Activated CD4-positive, alpha-beta T cell treated with anti-CD3 and anti-CD28 coated beads, Interleukin-2, amount 50 U/mL, for 16 hours (primary cell): ENCODE measurements at places on chromosomes 7 and 10.

- no peak for DNase-seq
Measured at GRCh38 chr10:52437205-52437646, 123.1 kb downstream of the DKK1 start.

DNA sequence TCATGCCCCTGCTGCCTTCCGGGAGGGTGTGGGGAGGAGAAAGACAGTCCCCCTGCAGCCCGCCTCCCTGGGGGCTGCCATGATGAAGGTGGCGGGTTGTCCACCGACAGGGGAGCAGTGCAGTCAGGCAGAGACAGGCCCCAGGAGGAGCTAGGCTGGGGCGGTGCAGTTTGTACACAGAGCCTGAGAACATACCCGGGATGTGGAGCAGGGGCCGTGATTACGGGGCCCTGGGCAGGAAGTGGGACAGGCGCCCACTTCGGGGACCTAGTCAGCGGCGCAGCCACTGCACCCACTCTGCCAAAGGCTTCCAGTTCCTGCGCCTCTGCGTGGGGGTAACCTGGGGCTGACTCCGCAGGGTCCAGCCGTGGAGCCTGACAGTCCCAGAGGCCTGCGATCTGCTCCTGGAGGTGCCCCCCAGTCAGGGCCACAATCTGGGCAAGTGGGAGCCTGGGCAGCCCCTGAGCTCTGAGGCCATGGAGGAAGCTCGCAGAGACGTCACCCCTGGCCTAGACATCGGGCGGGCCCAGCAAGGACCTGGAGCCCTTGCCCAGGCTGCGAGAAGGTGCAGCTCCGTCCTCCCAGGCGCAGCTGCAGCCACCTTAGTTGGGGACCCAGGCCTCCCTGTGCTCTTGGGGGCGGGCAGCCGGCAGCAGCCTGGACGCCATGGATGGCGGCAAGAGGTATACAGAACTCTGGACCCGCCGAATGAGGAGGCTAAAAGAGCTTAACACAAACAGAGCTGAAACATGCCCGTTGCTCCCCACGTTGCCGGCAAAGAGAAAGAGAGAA, 1356.8 kb downstream of the XPNPEP1 start:
- DNase-seq, result no peak

DNA sequence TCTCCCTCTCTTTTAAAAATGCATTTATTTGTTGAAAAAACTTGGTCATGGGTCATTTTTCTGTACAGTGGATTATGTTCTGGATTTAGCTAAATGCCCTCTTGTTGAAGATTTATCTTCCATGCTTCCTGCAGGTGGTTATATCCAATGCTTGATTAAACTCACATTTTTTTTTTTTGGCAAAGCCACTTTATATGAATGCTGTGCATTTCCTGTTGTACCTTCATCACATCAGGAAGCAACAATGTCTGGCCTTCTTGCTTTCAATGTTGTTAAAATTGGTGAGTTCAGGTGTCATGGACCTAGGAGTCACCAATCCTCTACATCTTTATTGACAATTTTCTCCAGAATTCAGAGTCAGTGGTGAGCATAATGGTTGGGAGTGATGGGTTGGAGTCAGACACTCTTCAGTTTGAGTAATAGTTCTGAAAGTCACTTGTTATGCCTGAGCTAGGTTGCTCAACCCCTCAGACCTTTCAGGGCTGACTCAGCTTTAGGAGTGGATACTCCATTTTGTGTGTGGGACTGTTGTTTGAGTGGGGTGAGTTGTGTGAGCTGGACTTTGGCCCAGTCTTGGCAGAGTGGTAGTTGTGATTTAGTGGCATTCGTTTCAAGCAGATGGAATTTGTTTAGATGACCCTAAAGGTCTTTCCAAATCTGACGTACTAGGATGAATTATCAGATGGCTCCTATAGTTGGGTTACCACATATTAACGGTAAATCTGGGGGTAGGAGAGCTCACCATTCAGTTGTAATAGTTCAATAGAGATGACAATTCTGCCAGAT, 213.5 kb upstream of the ZNF32 start:
- DNase-seq, result no peak

DNA sequence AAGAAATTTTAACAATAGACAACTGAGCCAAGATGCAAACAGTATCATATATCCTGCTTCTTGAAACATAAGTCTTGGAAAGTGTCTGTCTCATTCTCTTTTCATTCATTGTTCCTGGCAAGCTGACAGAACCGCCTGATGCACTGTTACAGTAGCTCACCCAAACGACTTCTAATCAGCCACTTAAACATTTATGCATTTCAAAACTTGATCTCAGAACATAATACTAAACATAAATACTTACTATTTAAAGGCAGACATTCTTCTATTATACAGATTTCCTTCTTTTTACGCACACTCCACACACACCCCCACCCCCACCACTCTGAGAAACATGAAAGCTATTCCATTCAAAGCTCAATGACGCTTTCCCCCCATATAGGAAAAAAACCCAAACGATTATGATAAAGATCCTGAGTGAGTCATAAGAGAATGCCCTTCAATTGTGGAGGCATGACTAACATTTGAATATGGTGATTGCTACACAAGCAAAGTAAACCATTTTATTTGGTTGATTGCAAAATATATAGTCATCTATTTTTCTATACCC, 30.5 kb downstream of the SHTN1 start:
- DNase-seq, result no peak

- no peak for DNase-seq
Measured at GRCh38 chr10:63003816-63004453, 129.2 kb upstream of the NRBF2 start.
